Fibroblast of mammary gland (primary cell): ENCODE measurements at places on chromosomes 2 and 18.

- DNase-seq, result peak; percentile 60
Observed at GRCh38 chr2:174158003-174158402, 90.3 kb downstream of the OLA1 start.

DNA sequence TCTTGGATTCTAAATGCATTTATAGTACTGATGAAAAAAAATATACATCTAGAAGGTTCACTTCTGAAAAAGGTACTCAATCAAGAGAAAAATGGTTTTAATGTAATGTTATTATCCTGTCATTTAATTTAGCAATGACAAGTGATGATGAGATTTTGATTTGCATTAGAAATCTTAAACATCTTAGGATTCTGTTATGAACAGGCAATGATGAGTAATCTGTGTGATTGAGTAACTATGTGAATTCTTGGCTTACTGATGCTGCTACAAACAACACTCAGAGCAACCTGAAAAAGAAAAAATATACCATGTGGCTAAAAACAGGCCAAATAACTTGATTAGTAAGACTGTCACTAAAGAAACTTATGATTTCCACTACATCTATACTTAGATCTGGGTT is 30.1 kb downstream of the RBKS start:
- DNase-seq, result peak; percentile 89

DNA sequence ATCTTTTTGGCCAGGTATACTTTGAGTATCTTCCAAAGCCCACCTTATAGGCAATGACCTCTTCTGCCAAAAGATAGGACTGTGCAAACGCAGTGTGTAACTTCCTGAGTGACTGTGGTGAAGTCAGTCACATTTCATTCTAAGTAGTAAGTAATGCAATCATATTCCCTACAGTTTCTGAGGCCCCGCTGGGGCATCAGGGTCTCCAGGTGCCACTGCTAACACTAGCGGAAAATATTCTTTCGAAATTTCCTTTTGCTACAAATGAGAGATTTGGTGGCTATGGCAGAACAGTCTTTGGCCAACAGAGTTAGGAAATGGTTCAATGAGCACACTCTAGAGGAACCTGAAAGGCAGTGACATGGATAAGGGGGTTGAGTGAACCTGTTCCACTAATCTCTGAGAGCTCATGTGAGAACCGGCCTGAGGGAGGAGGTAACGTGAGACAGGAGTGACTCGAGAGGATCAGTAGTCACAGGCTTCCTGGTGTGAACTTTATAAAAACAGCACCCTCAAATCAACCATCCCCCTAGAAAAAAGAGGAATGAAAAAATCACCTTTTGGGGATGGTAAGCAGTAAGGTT is 102.6 kb upstream of the LPIN2 start:
- DNase-seq, result no peak

GRCh38 chr2:136025057-136025973 is 39.9 kb upstream of the DARS1 start:
- DNase-seq, result peak; percentile 41
